ENCODE measurements at places on chromosomes 3 and 15.

- no peak for DNase-seq
Measured at GRCh38 chr3:77726517-77726916, 686.6 kb downstream of the ROBO2 start.

- no peak for DNase-seq
Measured at GRCh38 chr3:62805580-62806277, 69.5 kb downstream of the CADPS start.

GRCh38 chr3:127475975-127476705, 114.4 kb downstream of the TPRA1 start:
- no peak for DNase-seq

GRCh38 chr15:83809345-83809744, 155.4 kb downstream of the ADAMTSL3 start:
- no peak for DNase-seq

DNA sequence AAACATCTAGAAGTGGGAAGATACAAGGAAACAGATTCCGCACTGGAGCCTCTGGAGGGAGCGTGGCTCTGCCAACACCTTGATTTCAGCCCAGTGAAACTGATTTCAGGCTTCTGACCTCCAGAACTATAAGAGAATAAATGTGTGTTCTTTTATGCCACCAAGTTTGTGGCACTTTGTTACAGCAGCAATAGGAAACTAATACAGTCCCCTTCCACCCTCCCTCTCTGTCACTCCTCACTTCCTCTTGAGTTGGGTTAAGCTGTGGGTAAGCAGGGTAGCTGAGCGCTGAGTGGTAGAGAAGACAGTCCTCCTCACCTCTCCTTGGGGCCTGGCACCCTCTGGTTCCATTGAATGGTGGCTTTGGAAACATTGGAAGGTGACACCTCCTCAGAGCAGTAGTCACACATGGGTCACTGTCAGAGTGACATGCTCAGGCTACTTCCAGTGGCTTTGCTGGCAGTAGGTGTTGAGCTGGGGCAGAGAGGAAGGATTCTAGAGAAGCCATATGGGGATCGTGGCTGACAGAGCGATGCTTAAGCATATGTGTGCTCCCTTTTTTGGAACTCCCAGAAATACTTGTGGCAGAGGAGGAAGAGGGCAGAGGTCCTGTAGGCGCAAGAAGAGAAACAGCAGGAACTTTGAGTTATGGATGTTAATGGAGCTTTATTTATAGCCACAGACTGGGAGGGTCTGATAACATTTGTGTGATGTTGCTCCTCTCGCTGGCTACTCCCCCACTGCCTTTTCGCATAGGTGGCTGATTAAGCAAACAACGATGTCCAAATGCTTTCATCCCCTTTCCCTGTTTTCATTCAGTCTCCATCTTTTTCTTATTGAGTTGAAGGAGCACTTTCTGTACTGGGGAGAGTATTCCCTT, 14.8 kb upstream of the HCN4 start:
- DNase-seq: no peak

GRCh38 chr15:55360256-55360655, 41.2 kb downstream of the PIGB start:
- DNase-seq: no peak

GRCh38 chr3:34675383-34676120, 877.1 kb downstream of the PDCD6IP start:
- peak; percentile 4 for DNase-seq

DNA sequence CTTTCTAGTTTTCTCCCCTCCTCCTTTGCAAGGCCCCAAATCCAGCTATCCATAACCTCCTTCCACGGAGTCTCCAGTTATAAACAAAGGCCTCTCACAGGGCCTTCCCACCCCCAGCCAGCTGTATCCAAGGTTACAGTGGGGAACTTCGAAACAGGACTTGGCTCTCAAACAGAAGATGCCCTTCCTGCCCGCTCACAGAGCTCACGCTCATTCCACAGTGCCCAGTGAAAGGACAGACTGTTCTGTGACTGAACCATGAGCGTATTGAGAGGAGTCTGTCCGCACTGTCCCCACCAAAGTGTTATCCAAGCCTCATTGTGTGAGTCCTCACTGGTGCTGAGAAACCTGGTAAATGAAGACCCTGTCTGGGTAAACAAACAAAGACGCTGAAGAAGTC, 35.4 kb downstream of the ARHGAP31 start:
- DNase-seq: no peak

DNA sequence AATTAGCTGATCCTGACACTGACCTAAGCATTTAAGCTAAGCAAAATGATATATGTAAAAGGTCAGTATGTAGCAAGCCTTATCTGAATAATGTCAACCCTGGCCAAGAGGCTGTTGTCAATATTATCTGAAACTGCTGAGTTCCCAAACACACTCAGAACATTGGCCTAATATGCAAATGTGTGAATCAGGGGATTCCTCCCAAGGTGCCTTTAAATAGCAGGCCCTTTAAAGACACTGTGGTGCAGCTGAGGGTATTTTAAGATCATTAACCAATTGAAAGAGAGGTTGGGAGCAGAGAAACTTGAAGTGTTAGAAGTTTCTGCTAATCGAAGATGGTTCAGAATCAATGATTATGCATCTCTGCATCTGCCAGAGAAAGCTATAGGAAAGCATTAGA, 207.0 kb downstream of the NTRK3 start:
- DNase-seq: no peak

DNA sequence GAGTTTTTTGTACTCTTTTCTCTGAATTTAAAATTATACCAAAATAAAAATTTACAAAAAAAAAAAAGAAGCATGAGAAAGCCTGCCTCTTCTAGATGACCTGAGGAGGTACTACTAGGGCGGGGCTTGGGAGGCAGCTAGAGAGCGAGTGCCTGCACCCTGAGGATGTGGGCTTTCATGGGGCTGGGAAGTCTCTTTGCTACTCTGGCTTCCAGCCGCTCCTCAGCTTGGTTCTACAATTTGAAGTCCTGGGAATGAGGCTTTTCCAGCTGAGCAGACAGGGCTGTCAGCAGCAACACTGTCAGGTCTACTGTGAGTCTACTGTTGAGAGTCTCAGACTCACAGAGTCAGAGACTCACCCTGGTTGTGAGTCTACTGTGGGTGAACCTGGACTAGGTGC, 8.2 kb upstream of the PSTPIP1 start:
- DNase-seq: no peak

- no peak for DNase-seq
Measured at GRCh38 chr15:60035344-60035743, 31.2 kb downstream of the FOXB1 start.

DNA sequence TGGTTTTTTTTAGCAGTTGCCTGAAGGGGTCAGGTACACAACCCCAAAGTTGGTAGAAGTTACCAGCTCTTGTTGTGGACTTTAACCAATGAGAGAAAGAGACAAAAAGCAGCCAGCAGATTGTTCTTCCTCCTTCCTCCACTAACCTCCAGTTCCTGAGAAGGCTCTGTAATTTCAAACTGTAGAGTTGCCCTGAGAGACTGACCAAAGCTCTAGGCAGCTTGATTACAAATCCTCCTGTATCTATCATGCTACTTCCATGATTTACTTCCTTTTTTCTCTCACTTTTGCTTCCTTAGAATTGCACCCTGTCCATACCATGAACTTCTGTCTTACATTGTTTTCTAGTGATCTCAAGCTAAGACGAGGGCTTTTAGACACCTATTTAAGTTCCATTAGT, 29.2 kb downstream of the NSUN3 start:
- DNase-seq: no peak

- DNase-seq: no peak
Measured at GRCh38 chr3:27356976-27357375, 12.2 kb downstream of the NEK10 start.

DNA sequence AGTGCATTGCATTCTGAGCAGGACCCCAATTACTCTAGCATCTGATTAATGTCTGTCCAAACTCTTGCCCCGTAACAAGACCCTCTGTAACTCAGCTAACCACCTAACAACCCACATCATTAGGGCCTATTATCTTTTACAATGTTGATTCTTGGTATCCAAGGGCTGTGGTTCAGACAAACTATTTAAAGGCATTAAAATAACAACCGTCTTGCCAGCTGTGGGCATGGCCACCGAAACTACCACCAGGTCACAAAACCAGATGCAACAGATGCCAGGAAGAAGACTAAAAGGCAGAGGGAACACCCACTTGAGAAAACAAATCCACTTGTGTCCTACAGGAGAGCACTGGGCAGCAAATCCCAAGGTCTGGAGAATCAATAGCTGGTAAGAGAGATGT, 262.9 kb downstream of the ERC2 start:
- no peak for DNase-seq

- no peak for DNase-seq
Measured at GRCh38 chr15:57562196-57562769, 29.4 kb upstream of the MYZAP start.

- no peak for DNase-seq
Measured at GRCh38 chr15:75065467-75065850, 42.1 kb downstream of the PPCDC start.

DNA sequence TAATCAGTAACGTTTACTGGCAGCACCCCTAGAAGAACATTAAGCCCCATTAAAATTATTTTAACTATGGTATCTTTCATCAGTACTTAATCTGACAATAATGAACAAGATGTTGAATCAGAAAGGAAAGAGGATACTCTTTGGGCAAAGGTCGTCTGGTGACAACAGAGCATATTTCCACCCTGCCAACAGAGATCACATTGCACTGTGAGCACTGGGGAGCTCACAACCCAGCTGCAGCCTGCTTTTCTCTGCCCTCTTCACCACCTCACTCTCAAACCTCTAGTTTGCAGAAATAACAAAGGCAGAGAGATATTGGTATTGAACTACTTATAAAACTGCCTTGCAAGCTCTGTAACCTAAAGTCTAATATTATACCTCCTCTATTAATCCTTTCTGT, 130.0 kb downstream of the FBN1 start:
- no peak for DNase-seq

DNA sequence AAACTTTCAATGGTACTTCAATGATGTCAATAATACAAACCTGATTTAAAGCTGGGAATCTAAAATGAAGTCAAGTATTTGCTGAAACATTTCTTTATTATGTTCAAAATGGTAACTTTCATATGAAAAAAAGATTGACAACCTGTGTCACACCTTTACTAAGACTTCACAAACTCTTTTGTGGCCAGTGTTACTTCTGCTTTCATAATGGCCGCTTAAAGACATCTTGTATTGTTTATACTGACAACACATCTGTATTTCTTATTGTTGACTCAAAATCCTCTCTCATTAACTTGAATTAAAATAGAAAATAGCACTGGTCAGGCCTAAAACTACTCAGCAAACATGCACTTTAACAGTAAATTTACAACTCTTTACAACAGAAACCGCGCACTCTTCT, 312.3 kb upstream of the CNTN6 start:
- DNase-seq: no peak

- DNase-seq: no peak
Measured at GRCh38 chr3:29319798-29320197, 38.9 kb downstream of the RBMS3 start.

DNA sequence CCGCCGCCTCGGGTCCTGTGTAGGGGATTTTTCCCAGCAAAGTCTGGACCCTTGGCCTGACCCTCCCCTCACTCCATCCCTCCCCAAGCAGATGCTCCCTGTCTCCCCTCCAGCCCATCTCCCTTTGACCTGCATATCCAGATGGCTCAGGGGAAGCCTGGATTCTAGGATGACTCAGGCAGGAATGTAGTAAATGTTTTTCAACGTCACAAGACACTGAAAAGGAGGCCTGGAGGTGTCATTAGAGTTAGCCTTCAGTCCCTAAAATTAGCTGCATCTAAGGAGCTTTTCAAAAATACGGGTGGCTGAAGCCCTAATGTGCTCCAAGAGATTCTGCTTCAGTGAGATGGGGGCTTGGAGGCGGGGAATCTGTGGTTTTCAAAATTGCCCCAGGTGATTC, 7.2 kb downstream of the ACAN start:
- peak; percentile 36 for DNase-seq
